NCI-H526 treated with DMSO at 0.1 percent for 48 hours (cell line): ENCODE measurements at places on chromosomes 5 and 9.

- no peak for DNase-seq
Observed at GRCh38 chr5:122772446-122772845, 2.4 kb upstream of the SNX2 start.

DNA sequence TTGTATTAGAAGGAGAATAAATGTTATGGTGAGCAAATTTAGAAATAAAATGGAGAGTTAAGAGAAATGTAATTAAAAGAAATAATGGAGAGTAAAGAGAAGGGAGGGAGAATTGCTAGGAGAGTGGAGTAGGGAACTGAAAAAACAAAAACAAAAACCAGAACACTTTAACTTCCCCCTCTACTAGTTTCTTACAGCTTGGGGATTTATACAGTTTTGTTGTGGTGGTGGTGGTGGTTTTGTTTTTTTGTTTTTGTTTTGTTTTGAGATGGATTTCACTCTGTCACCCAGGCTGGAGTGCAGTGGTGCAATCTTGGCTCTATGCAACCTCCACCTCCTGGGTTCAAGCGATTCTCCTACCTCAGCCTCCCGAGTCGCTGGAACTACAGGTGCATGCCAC is 322.4 kb downstream of the TMEM167A start:
- no peak for DNase-seq

- no peak for DNase-seq
Observed at GRCh38 chr9:98187926-98188325, 4.5 kb downstream of the CORO2A start.

DNA sequence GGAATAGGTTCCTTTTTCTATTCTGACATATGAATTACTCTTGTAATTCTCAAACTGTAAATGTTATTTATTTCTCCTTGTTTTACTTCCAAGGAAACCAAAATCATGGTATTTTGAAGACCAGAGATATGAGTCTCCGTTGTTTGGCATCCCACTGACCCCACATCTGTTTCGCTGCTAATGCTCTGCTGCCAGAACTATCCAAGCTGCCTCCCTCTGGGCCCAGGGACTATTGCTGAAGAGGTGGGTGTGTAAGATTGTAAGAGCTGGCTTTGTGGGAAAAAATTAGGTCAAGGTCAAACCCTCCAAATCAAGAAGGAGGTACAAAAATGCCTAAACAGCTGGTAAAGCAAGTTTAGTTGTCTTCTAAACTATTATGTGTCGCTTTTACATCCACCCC is 129.4 kb upstream of the MYO10 start:
- no peak for DNase-seq

DNA sequence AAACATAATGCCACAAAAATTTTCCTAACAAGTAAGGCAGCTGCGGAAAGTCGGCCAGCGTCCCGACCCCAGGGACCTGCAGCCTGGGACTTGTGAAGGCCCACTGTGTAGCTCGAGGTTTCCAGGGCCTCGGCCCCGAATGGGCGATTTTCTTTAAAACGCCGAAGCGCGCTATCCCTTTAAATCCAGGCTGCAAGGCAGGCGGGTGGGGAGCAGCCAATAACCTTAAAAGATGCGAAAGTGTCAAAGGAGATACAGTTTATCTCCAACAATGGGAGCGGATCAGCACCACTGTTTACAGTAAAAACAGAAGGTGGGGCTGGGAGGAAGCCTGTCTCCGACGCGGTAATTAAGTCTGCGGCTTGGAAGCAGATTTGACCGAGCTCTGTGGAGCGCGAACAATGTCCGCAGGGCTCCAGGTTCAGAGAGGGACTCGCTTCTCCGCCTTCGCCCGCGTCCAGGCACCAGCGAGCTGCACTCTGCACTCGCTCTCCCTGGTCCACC is 1.7 kb upstream of the ZSWIM6 start:
- peak; percentile 61 for DNase-seq

DNA sequence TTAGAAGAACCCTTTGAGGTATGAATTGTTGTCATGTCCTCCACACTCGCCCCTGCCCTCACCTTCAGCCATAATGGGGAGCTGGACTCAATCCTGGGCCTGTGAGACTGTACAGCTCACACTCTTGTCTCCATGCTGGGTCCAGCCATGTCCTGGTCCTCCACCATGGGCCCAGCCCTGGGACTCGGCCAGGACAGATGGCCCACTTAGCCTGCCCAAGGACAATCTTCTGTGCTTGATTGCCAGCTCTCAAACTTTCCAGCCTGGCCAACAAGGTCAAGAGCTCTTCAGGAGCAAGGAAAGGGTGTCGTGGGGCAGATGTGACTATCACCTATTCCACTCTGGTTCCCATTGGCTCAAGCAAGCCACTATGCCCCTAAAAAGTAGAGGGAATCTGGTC is 90.8 kb downstream of the HRH2 start:
- no peak for DNase-seq

- DNase-seq, result no peak
Observed at GRCh38 chr9:89427621-89428221, 70.2 kb downstream of the SEMA4D start.

DNA sequence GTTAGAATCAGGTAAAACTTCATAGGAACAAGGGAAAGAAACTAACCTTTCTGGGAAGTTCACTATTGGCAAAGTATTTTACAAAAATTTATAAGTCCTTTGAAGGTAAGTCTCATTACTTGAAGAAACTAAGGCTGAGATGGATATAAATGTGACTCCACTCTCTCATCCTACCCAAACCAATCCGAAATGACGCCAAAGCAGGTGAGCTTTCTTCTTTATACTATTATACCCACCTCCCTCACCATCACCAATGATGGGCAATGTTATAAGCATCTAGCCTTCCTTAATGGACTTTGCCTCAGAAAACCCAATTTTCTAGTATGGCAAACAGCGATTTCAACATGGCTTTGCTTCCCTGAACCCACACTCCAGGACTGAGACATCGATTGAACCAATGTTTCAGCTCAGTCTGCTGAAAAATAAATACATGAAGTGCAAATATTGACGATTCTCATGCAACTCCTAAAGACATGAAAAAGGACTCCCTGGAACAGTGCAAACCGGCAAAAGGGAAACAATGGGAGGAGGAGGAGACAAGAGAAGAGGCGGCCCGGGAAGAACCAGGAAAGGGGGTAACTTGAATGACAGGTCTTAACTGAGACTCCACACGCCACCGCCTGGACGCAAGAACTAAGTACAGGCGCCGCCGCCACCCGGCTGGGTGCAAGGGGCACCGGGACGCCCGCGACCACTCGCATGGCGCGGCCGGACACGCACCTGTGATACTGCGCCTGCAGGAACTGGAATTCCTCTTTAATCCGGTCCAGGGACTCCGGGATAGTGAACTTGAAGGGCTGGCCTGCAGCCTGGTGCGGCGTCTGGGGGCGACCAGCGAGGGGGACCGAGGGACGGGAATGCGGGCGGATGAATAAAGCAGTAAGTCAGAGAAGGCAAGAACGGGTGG is 2.5 kb downstream of the TLE1 start:
- peak; percentile 78 for DNase-seq
